ENCODE measurements at places on chromosomes 6 and 20.
A peak's percentile ranks its signal among the peaks of the same experiment; 100 is the strongest.

- no peak for DNase-seq
These were observed 551.6 kb downstream of the COL12A1 start for GRCh38 chr6:74654296-74654695.

DNA sequence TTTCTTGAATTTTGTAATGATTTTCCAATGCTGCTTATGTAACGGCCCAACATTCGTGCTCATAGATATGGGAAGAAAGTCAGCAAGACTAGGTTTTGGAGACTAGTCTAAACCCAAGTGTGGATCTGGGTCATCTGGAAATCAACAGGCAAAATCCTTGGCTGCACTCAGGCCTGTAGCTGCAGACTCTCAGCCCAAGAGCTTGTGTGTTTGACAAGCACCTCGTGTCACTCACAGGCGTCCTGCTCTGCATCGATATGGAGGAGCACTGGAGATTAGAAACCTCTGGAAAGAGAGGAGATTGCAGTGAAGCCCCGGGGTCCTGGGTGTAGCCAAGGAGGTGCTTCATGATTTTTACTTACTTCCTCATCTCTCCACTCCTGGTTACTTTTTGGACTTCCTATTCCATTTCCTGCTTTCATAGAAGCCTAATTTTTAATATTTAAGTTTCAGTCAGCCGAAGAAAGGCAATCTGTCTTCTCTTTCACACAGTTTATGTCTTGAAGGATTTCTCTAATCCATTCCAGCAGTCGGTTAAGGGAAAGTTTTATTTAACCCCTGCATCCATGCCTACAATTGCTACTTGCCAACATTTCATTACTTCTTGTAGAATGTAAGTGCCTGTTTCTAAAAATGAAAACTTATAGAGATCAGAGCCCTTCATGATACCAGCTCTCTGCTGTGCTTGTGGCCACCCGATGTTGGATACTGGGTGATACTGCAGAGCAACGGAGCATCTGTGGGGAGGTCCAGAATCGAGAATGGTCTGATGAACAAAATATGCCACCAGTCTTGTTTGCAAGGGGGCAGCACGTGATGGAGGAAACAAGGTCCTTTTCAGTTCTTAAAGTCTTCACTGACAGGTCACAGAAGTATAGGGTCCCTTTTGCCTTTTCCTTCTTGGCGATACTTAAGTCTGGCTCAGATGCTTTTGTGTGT lies 296.3 kb downstream of the QKI start:
- no peak for DNase-seq

DNA sequence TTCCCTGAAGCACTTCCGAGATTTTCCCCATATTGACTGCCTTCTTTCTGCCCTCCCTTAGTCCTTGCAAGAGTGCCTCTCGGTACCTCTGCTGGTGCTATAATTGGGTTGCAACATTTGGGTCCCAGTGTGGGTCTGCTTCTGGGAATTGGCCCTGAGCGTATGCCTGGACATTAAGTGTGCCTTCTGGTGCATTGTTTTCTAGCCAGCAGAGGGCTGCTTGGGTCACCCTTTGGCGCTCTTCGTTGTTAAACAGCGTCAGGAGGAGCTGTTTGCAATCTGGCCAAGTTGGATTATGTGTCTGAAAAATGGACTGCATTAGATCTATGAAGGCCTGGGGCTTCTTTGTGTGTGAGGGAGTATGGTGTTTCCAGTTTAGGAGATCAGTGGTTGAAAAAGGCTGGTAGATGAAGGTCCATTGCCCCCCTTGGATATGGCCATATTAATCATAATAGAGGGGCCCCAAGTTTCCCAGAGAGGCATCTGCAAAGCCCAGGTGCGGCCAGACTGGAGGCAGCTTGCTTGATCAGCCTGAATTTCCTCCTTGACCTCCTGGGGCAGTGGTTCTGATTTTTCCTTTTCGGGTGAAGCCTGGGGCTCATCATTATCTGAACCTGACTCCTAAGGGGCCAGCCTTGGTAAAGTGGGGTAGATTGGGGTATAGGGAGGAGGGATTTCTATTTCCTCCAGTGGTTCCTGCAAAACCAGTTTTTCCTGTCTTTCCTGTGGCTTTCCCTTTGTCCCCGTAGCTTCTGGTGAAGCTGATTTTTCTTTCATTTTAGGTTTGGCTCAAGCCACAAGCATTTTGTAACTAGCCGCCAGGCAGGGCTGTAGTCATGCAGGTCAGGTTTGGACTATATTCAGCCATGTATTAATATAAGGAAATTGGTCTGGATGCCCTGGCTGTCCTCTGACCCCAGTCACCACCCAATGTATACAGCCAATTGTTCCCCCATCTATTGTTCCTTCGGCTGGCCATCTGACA lies 85.4 kb upstream of the GPR6 start:
- no peak for DNase-seq

- no peak for DNase-seq
These were observed 81.2 kb downstream of the NFATC2 start for GRCh38 chr20:51461306-51461705.

GRCh38 chr20:11686820-11687543 lies 230.7 kb upstream of the BTBD3 start:
- no peak for DNase-seq

- DNase-seq: no peak
These were observed 605.5 kb downstream of the HDGFL1 start for GRCh38 chr6:23174781-23175361.

- no peak for DNase-seq
These were observed 238.5 kb upstream of the RAB32 start for GRCh38 chr6:146305092-146305491.

- DNase-seq: no peak
These were observed 86.2 kb downstream of the PLEKHG1 start for GRCh38 chr6:150685860-150686259.

DNA sequence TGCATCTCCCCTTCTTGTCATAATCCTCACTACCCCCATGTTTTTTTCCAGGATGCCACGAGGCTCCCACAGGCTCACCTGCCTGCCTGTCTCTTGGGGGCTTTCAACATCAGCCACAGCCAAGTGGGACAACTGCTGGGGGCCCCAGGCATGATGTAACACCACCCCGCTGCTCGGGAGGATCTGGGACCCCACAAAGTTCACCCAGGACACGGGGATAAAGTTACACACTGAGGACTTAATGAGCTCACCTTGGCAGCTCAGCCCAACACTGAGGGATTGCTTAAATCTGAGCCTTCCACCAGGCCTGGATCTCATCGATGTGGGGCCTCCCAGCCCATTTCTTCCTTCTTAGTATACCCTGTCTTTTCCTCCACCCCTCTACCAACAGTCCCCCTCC lies 56.4 kb upstream of the NNAT start:
- DNase-seq: no peak

- no peak for DNase-seq
These were observed 5.6 kb upstream of the SLC17A9 start for GRCh38 chr20:62946918-62947317.

DNA sequence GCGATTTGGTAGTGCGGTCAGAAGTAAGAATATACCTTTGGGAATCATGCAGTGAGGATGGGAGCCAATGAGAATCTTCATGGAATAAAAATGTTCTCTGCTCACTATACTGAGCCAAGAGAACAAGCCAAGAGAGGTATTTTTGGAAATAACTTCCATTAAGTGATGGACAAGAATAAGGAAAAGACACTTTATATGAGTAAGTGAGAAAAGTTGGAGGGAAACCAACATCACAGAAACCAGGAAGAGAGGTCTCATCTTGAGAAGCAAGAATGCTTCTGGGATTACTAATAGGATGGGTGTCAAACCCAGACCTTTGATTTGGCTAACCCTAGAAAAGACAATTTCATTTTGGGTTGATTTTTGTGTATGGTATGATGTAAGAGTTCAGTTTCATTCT lies 181.2 kb upstream of the JAG1 start:
- no peak for DNase-seq

- no peak for DNase-seq
These were observed 40.4 kb downstream of the ANKS1A start for GRCh38 chr6:34929241-34929978.

GRCh38 chr6:165562421-165563090 lies 100.5 kb downstream of the PDE10A start:
- no peak for DNase-seq

DNA sequence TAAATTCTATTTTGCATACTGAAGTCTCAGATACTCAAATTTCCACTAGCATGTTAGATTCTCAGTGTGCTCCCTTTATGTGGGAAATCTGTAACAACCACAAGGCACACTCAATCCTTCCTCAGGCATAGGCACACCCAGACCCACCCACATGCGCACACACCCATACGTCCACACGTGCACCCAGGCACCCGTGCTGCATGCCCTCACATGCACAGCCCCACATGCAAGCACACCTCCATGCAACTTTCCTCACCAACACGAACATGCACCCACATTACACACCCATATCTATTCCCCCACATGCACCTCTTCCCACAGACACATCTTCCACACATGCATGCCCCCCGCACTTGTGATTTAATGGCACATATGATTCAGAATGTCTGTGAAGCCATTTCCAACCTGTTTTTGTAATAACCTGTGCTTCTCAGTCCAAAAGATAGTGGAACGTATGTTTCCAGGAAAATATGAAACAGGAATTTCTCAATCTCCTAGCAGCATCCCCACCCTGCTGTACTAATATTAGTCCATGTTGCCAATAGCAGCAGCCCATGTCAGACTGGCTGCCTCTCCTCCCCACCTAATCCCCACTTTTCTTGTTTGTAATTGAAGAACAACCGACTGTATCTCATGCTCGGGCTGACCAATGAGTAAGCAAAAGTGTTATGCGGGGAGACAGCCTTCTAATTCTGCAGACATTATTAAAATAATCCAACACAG lies 11.3 kb upstream of the CYP24A1 start:
- DNase-seq: no peak

DNA sequence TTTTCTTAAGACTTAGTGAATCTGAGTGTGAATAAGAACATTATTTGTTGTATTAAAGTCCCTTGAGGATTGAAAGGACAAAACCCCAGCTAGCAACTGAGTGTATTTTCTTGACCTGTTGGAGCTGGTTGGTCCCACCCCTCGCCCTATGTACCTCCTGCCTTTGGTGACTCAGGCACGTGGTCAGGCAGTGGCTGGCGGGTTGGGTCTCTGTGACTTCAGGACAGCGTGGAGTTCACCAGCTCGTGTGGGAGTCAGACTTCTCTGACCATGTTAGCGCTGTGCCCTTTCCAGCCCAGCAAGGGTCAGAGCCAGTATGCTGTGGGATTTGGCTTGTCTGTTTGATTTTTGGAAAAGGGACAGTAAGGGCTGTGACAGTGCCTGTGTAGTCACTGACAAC lies 93.7 kb downstream of the SSR1 start:
- DNase-seq: no peak

GRCh38 chr20:8454137-8454712 lies 322.2 kb downstream of the PLCB1 start:
- peak; percentile 60 for DNase-seq

GRCh38 chr6:71496018-71496721 lies 207.6 kb downstream of the OGFRL1 start:
- peak; percentile 66 for DNase-seq

DNA sequence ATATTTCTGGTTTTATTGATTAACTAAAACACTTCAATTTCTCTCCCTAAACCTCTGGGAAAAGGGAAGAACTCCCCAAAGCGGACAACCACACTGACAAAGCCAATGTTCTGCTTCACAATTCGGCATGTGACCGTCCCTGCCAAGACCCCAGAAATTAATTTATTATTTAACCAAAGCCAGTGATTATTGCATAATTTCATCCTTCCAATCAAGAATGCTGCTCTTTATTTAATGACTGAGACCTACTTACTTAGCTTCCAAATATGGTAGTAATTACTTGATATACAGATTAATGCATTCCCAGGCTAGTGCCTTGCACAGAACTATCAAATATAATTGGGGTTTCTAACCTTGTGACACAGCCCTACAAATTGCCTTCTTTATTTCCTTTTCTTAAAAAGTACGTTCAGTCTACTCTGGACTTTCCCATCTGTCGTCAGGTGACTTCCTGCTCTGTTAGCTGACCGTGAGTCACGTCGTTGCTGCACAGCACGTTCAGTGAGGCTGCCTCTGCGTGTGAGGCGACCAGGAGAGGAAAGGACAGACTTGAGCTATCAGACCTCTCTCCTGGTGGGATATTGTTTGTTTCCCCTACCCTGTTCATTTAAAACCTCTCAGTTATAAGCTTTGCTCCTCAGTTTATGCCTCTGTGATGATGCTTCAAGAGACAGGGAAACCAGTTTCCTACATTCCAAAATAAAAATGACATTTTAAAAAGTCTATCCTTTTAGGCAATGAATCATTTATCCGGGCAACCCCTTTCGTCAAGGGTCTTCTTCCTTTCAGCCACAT lies 55.7 kb upstream of the TNFAIP3 start:
- peak; percentile 89 for DNase-seq

- no peak for DNase-seq
These were observed 1.6 kb downstream of the HLA-DQB1 start for GRCh38 chr6:32664827-32665362.

- no peak for DNase-seq
These were observed 225.9 kb upstream of the CITED2 start for GRCh38 chr6:139600343-139600742.

DNA sequence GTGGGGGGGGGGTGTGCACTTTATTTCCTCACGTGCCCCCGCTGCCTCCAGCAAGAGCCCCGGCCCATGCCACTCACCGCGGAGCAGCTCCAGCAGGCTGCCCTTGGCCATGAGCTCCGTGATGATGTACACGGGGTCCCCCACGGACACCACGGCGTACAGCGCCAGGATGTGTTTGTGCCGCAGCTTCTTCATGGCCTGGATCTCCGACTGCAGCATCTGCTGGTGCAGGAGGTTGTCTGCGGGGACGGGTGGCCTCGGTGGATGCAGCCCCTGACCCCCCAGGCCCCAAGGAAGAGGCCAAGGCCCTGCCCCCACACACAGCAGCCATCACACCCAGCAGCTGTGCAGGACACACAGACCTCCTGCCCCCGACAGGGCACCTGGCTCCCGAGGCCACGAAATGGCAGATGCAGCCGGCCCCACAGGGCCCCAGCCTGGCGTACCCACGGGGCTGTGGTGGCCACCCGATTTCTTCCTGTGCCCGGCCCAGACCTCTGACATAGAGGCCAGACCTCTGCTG lies 4.7 kb downstream of the PTK6 start:
- no peak for DNase-seq

All from SJSA1 (cell line).